ENCODE measurements at places on chromosomes 1 and 21.

DNA sequence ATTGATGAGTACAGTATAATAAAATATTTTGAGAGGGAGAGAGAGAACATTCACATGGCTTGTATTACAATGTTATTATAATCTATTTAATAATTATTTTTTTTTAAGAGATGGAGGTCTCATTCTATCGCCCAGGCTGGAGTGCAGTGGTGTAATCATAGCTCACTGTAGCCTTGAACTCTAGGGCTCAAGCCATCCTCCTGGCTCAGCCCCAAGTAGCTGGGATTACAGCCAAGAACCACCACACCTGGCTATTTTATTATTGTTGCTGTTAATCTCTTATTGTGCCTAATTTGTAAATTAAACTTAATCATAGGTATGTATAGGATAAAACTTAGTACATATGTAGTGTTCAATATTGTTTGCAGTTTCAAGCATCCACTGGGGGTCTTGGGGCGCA lies 57.8 kb downstream of the HS2ST1 start:
- DNase-seq: no peak

GRCh38 chr1:204802401-204803175 lies 68.1 kb upstream of the NFASC start:
- DNase-seq: no peak

GRCh38 chr1:56457756-56458375 lies 121.5 kb downstream of the PLPP3 start:
- no peak for DNase-seq

DNA sequence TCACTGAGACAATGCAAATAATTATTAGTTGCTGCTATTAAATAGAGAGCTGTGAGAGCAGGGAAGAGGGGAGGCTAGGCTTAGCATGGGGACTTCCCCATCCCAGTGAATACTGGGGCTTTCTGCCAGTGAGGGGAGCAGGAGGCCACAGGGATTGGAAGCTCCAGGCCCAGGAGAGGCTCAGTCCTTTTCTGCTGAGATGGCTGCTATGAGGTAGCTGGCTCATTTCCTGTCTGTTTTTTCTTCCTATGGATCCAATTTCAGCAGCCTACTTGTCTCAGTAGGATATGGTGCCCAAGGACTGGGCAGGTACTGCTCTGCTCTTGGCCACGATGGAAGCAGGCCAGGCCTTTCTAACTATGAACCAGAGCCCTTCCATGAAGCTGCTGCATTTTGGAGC lies 10.0 kb downstream of the STMN1 start:
- no peak for DNase-seq

GRCh38 chr21:31370281-31370892 lies 26.3 kb upstream of the TIAM1 start:
- DNase-seq: no peak
